CD4-positive, CD25-positive, alpha-beta regulatory T cell (primary cell): ENCODE measurements at places on chromosomes 2 and 18. TPM values are rescaled to one million over a fixed set of nuclear protein-coding genes. Genes with fewer than 3 reads are reported as not detected.

The ELOA2 gene
- not detected for total RNA-seq

The PTPRN gene
- not detected for total RNA-seq

DNA sequence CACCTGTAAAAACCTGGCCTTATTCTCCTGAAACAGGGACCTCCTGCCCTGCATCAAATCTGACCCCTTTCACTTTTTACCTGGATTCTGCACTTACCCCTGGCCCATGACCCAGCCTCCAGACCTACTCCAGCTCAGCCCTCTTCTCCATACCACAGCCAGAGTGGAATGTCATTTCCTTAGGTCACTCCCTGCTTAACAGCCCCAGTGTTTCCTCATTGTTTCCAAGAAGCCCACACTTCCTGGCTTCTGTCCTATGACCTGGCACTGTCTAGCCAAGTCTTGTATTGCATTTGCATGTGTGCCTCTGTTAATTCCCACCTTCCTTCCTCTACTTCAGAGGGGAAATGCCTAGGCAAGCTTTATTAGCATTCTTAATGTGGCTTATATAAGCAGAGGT lies 51.4 kb upstream of the TRIB2 start:
- no peak overlapping the region for H3K4me3 ChIP-seq
- H3K4me1 ChIP-seq: no peaks in the 10 kb centered on the region
- DNase-seq: no peak
- H3K27ac ChIP-seq: no peak overlapping the region
- H3K27me3 ChIP-seq: no peaks in the 10 kb centered on the region

- no peaks in the 10 kb centered on the region for H3K27me3 ChIP-seq
- no peaks in the 10 kb centered on the region for H3K36me3 ChIP-seq
- no peak overlapping the region for H3K4me3 ChIP-seq
- no peak overlapping the region for H3K27ac ChIP-seq
- H3K4me1 ChIP-seq: no peaks in the 10 kb centered on the region
Observed at GRCh38 chr2:223542501-223542900, 59.7 kb downstream of the SCG2 start.

DNA sequence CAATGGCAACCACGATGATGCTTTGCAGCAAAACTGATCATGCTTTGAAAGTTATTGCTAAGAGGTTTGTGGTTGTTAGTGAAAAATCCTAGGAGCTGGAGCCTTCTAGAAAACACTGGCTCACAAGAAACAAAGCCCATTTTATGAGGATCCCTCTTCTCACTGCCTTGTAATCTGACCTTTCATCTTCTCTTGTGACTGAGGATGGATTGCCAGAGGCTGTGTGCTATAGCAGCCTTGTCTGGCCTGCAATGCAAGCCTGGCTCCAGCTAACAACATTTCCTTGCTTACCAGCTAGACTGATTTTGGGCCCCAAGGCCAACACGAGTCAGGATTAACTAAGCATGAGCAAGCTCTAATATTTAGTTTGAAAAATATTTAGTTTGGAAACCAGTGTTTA lies 13.1 kb downstream of the PIEZO2 start:
- no peak overlapping the region for H3K4me3 ChIP-seq
- no peaks in the 10 kb centered on the region for H3K36me3 ChIP-seq
- DNase-seq: no peak
- no peak overlapping the region for H3K27ac ChIP-seq

- H3K27me3 ChIP-seq: no peaks in the 10 kb centered on the region
- H3K36me3 ChIP-seq: peaks cover 2% of the 10 kb centered on the region
- peaks cover 55% of the 10 kb centered on the region for H3K4me1 ChIP-seq
- peak; percentile 48 for DNase-seq
- peak overlapping the region; percentile 87 for H3K4me3 ChIP-seq
- H3K27ac ChIP-seq: peak overlapping the region; percentile 71
Observed at GRCh38 chr2:98656800-98657199, 48.4 kb downstream of the UNC50 start.

GRCh38 chr18:43705850-43706249 lies 428.6 kb upstream of the SYT4 start:
- H3K27ac ChIP-seq: no peak overlapping the region
- H3K4me3 ChIP-seq: no peak overlapping the region
- H3K36me3 ChIP-seq: no peaks in the 10 kb centered on the region
- DNase-seq: no peak
- no peaks in the 10 kb centered on the region for H3K4me1 ChIP-seq
